ENCODE measurements at places on chromosomes 16 and 17. TPM values are rescaled to one million over a fixed set of nuclear protein-coding genes. Genes with fewer than 3 reads are reported as not detected.

CLEC10A gene
- not detected for total RNA-seq

ACSM5 gene
- not detected for total RNA-seq

YPEL2 gene
- total RNA-seq, result 0.15 TPM

KRTAP2-3 gene
- not detected for total RNA-seq

PERCC1 gene
- total RNA-seq, result not detected

UBE2I gene
- 120 TPM for total RNA-seq

TEX14 gene
- total RNA-seq, result not detected

CCDC78 gene
- total RNA-seq, result 4.1 TPM

All from NCI-H460 (cell line).